WTC11 (cell line): ENCODE measurements at places on chromosomes 1 and 21. TPM values are rescaled to one million over a fixed set of nuclear protein-coding genes. Genes with fewer than 3 reads are reported as not detected.

- no peaks in the 10 kb centered on the region for H3K4me1 ChIP-seq
- H3K36me3 ChIP-seq, result peaks cover 18% of the 10 kb centered on the region
- no peaks in the 10 kb centered on the region for H3K27me3 ChIP-seq
- no peak overlapping the region for H3K27ac ChIP-seq
- DNase-seq, result no peak
- no peak overlapping the region for H3K4me3 ChIP-seq
Observed at GRCh38 chr1:205170532-205171269, 40.8 kb downstream of the DSTYK start.

The RAB3B gene
- total RNA-seq, result 33.7 to 36.9 TPM (median 34.1 TPM) in 3 replicates

DNA sequence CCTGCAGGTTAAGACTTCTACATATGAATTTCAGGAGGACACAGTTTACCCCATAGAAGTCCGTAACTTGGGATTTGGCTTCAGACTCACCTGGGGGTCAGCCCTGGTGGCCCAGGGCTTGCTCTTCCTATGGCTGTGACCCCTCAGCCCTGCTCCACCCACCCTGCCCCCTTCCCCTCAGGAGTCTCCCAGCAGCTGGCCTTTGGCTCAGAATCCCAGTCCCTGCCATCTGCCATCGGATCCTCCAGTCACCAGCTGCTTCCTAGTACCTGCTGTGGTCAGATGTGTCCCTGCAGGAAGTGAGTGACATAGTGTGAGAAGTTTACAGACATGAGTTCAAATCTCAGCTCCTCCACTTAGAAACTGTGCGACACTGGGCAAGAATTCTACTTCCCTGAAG lies 332.6 kb downstream of the NPHP4 start:
- no peak overlapping the region for H3K4me3 ChIP-seq
- H3K27ac ChIP-seq, result no peak overlapping the region
- H3K4me1 ChIP-seq, result no peaks in the 10 kb centered on the region
- H3K27me3 ChIP-seq, result no peaks in the 10 kb centered on the region; the same call in 1 of the 2 replicates
- H3K36me3 ChIP-seq, result peaks cover 14% of the 10 kb centered on the region

DNA sequence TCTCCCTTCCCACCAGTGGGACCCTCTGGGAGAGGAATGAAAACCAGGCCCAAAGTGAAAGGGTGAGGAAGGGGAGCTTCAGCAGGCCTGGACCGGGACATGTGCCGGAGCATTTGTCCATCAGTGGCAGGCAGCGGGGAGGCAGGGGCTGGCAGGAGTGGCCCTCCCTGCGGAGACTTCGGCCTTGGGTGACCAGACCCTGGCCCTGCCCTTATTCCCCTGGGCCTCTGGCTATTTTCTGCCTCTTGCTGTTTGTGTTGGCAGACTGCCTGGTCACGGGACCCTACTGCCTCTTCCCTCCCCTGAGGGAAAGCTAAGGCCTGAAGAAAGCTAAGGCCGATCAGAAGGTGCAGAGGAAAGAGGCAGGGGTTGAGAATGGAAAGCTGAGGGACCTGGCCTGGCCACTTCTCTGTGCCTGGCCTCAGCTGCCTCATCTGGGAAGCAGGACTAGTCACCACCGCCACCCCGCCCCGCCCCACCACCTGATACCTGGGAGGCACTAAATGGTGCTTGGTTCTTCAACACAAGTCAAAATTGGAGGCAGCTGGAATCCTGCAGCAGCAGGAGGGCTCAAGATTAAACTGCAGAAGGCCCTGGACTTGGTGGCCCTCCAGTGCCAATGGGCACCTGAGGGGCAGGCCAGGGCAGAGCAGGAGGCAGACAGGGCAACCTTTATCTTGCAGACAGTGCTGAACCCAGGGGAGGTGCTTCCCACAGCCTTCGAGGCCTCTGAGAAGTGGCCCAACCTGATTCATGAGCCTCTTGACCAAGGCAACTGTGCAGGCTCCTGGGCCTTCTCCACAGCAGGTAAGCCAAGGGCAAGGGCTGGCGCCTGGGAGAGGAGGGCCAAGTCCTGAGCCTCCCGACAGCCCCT lies 7.9 kb downstream of the TINAGL1 start:
- H3K4me1 ChIP-seq, result peaks cover 35% of the 10 kb centered on the region
- H3K27me3 ChIP-seq, result peaks cover 8% of the 10 kb centered on the region
- no peaks in the 10 kb centered on the region for H3K36me3 ChIP-seq
- H3K4me3 ChIP-seq, result no peak overlapping the region
- H3K27ac ChIP-seq, result no peak overlapping the region

The HPCA gene
- total RNA-seq, result 1.5 to 2.2 TPM (median 1.9 TPM) in 3 replicates
